ENCODE measurements at places on chromosomes 5 and 9. TPM values are rescaled to one million over a fixed set of nuclear protein-coding genes. Genes with fewer than 3 reads are reported as not detected.

- H3K27ac ChIP-seq = no peak overlapping the region
- no peaks in the 10 kb centered on the region for H3K4me1 ChIP-seq
- no peak for DNase-seq
- no peaks in the 10 kb centered on the region for H3K27me3 ChIP-seq
- no peaks in the 10 kb centered on the region for H3K36me3 ChIP-seq
Measured at GRCh38 chr9:127149010-127149409, 26.6 kb upstream of the ANGPTL2 start.

DNA sequence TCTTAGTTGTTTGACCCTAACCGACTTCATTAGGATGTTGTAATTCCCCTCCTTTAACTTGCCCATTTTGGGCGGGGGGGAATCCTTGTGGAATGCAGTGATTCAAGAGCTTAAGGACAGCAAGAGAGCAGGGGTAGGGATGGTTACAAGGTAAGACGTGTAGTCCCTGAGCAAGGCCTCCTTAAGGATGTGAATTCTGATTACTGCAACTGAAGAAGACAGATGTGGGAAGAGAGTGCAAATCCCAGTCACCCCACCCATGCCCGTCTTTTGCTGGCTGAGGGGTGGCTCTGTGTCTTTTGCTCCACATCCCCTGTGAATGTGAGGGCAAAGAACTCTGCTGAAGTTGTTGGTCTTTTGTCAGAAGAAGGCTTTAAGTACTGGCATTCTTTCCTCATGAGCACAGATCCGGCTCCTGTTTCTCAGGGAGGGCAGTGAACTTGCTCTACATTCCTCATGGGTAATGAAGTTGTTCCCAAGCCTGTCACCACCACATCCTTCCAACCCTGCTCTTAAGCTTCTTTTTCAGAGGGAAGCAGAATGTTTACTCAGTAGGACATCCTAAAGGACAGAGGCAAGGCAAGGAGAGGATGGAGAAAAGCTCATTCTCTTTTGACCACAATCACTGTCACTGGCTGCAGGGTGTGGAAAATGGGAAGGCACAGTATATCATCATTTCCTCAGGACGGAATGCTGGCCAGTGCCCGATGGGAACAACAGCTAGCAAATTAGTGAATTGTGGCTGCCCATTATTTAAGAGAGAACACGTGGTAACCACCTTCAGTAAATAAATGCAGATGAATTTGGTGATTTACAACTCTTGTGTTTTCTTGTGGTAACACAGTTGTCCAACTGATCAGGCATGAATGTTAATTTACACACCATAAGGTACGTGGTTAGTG lies 61.5 kb downstream of the RAI14 start:
- H3K27ac ChIP-seq = peak overlapping the region; percentile 93
- no peak overlapping the region for H3K4me3 ChIP-seq
- no peaks in the 10 kb centered on the region for H3K27me3 ChIP-seq
- peaks cover 3% of the 10 kb centered on the region for H3K4me1 ChIP-seq

GRCh38 chr9:113274474-113275156 lies 757 bp downstream of the CDC26 start:
- no peak for DNase-seq
- peak overlapping the region; percentile 82 for H3K27ac ChIP-seq
- H3K36me3 ChIP-seq = peaks cover 12% of the 10 kb centered on the region

DNA sequence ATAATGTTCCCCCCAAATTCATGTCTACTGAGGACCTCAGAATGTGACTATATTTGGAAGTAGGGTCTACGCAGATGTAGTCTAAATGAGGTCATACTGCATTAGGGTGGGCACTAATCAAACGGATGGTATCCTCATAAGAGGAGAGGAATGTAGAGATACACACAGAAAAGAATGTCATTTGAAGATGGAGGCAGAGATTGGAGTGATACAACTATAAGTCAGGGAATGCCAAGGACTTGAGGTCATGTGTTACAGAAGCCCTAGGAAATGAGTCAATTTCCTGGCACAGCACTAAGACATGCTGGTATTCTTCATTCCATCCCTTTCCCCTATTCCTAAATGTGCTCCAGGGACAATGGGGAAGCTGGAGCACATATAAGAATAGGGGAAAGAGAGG lies 758 bp upstream of the PDCD1LG2 start:
- peaks cover 5% of the 10 kb centered on the region for H3K4me1 ChIP-seq
- DNase-seq = no peak
- no peaks in the 10 kb centered on the region for H3K36me3 ChIP-seq
- H3K27ac ChIP-seq = peak overlapping the region; percentile 25
- H3K4me3 ChIP-seq = no peak overlapping the region

GRCh38 chr5:67467110-67467509 lies 270.5 kb upstream of the CD180 start:
- DNase-seq = no peak
- no peak overlapping the region for H3K27ac ChIP-seq
- no peaks in the 10 kb centered on the region for H3K36me3 ChIP-seq

- H3K4me1 ChIP-seq = no peaks in the 10 kb centered on the region
- DNase-seq = no peak
- H3K4me3 ChIP-seq = no peak overlapping the region
- no peaks in the 10 kb centered on the region for H3K27me3 ChIP-seq
Measured at GRCh38 chr9:89405826-89406225, 87.5 kb downstream of the SECISBP2 start.

GRCh38 chr5:38725371-38725865 lies 120.4 kb upstream of the OSMR start:
- DNase-seq = no peak
- no peaks in the 10 kb centered on the region for H3K36me3 ChIP-seq
- no peaks in the 10 kb centered on the region for H3K27me3 ChIP-seq
- H3K4me3 ChIP-seq = no peak overlapping the region
- no peaks in the 10 kb centered on the region for H3K4me1 ChIP-seq

DNA sequence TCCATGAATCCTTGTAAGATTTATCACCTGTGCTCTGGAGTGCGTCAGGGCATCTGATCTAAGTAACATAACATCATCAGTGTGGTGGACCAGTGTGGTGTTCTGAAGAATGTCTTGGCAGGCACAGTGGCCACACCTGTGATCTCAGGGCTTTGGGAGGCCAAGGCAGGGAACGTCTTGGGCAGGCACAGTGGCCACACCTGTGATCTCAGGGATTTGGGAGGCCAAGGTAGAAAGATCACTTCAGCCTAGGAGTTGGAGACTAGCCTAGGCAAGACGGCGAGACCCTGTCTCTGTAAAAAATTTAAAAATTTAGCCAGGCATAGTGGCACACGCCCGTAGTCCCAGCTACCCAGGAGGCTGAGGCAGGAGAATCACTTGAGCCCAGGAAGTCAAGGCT lies 185.5 kb downstream of the CACNA1B start:
- peak; percentile 23 for DNase-seq
- H3K4me3 ChIP-seq = no peak overlapping the region
- H3K4me1 ChIP-seq = no peaks in the 10 kb centered on the region
- no peaks in the 10 kb centered on the region for H3K36me3 ChIP-seq
- no peak overlapping the region for H3K27ac ChIP-seq

DNA sequence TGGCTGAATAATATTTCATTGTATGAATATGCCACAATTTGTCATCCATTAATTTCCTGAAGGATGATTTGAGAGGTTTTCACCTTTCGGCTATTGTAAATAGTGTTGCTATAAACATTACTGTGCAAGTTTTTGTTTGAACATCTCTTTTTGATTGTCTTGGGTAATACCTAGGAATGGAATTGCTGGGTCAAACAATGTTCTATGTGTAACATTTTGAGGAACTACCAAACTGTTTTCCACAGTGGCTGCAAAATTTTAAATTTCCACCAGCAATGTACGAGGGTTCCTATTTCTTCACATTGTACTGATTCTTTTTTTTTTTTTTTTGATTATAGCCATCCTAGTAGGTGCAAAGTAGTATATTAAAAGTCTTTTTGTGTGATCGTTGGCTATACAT lies 63.8 kb upstream of the ANKH start:
- H3K4me3 ChIP-seq = no peak overlapping the region
- no peaks in the 10 kb centered on the region for H3K27me3 ChIP-seq
- H3K27ac ChIP-seq = no peak overlapping the region
- H3K4me1 ChIP-seq = no peaks in the 10 kb centered on the region
- DNase-seq = no peak

DNA sequence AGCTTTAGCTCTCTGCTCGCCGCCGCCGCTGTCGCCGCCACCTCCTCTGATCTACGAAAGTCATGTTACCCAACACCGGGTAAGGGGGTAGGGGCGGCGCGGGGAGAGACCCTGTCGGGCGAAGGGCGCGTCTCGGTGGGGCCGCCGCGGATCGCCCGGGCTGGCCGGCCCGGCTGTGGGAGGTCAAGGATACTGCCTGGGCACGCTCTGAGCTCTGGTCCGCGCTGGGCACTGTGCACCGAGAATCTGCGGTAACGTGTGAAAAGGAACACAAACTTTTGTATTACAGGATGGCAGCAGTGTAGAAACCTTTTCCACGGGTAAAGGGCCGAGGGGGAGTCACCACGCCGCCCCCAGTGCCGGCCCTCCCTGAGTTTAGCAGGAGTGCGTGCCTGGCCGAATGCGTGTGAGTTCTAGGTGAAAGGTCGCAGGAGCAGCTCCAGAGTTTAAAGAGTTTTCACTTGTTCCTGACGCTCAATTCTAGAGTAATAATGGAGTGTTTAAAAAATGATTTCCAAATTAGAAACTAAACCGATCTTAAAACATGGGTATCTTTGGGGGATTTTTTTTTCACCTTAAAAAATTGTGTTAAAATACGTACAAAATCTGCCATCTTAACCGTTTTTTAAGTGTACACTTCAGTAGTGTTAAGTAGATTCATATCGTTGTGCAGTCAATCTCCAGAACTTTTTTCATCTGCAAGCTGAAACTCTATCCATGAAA lies at the start of gene HSDL2:
TSS of gene HSDL2 (plus strand) at position 7 of the 723 bp plus-strand sequence. CDS start at position 63, 56 bp downstream.
- peak; percentile 69 for DNase-seq
- peak within 1 kb of the TSS; percentile 73 for H3K27ac ChIP-seq
- H3K27me3 ChIP-seq = no peaks in the 10 kb centered on the region
- H3K36me3 ChIP-seq = no peaks in the 10 kb centered on the region
- peak within 1 kb of the TSS; percentile 60 for H3K4me3 ChIP-seq
- H3K4me1 ChIP-seq = peaks cover 2% of the 10 kb centered on the region

DNA sequence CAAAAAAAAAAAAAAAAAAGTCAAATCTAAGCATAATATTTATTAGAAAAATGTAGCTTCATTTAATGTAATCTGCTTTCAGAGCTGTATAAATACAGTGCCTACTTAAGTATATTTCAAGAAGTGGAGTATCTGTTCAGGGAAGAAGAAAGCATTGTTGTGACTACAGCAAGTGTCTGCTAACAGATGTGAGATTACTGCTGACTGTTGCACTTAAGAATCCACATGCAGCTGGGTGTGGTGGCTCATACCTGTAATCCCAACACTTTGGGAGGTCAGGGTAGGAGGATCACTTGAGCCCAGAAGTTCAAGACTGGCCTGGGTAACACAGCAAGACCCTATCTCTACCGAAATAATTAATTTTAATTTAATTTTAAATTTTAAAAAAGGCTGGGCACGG lies 19.0 kb downstream of the KDM3B start:
- DNase-seq = no peak
- peaks cover 2% of the 10 kb centered on the region for H3K36me3 ChIP-seq
- H3K4me1 ChIP-seq = no peaks in the 10 kb centered on the region
- no peak overlapping the region for H3K4me3 ChIP-seq
- no peak overlapping the region for H3K27ac ChIP-seq

- H3K27ac ChIP-seq = no peak overlapping the region
- DNase-seq = no peak
- H3K27me3 ChIP-seq = no peaks in the 10 kb centered on the region
- H3K4me3 ChIP-seq = no peak overlapping the region
- peaks cover 3% of the 10 kb centered on the region for H3K36me3 ChIP-seq
Measured at GRCh38 chr5:176383248-176383905, 5.0 kb downstream of the NOP16 start.

DNA sequence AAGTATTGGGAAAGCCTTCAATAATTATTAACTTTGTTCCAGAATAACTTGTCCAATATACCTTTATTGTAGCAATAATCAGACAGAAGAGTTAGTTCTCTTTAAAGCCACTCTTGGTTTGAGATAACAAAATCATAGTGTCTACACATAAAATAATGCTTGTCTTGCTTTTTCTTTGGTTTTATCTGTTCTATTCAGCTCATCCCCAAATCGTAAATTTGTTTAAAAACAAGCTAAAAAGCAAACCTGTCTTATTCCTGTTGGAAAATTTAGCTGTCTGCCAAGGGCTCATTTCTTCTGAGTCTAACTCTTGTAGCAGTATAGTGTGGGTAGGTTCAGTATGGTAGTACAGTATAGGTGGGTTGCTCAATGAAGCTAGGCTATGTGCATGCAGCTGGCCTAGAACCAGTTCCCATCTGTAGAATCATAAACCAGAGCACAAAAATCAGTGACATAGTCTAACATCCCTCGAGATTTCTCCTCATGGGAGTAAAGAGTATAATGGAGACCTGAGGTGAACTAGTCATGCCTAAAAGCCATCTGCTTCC lies 17.9 kb upstream of the APBA1 start:
- DNase-seq = no peak
- no peak overlapping the region for H3K4me3 ChIP-seq
- H3K36me3 ChIP-seq = no peaks in the 10 kb centered on the region
- no peaks in the 10 kb centered on the region for H3K4me1 ChIP-seq
- no peak overlapping the region for H3K27ac ChIP-seq

DNA sequence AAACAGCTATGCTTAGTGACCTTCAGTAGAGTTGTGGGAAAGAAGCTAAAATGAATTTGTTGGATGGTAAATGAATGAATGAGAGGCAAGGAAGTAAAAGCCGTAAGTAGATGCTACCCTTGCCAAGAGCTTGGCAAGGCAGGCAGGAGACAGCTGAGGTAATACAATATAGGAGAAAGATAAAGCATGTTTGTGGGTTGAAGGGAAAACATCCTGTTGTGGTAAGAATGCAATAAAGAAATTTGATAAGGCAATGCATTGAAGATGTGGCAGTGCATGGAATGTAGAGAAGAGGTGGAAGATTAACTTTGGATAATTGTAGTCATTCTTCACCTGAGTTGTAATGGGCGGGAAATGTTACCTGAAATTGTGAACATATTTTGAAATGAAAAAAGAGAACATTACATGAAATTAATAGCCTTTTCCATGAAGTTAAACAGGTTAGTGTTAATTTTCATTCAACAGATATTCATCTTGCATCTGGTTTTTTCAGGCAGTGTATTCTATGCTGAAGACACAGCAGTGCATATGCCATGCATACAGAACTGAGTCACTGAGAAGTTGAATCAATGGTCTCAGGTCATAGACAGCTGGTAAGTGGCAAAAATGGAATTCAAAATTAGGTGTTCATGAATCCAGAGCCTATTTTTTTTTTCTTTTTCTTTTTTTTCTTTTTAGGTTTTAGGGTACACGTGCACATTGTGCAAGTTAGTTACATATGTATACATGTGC lies 43.4 kb upstream of the SPINK5 start:
- no peak overlapping the region for H3K27ac ChIP-seq
- H3K4me1 ChIP-seq = no peaks in the 10 kb centered on the region
- H3K27me3 ChIP-seq = no peaks in the 10 kb centered on the region
- no peak overlapping the region for H3K4me3 ChIP-seq
- DNase-seq = no peak

SPINK6 gene
- polyA plus RNA-seq = not detected

ZDHHC11B gene
- 2.0 TPM for polyA plus RNA-seq

CBY3 gene
- polyA plus RNA-seq = not detected

AKNA gene
- 11.9 TPM for polyA plus RNA-seq
